ENCODE measurements at places on chromosomes 16 and 17.

DNA sequence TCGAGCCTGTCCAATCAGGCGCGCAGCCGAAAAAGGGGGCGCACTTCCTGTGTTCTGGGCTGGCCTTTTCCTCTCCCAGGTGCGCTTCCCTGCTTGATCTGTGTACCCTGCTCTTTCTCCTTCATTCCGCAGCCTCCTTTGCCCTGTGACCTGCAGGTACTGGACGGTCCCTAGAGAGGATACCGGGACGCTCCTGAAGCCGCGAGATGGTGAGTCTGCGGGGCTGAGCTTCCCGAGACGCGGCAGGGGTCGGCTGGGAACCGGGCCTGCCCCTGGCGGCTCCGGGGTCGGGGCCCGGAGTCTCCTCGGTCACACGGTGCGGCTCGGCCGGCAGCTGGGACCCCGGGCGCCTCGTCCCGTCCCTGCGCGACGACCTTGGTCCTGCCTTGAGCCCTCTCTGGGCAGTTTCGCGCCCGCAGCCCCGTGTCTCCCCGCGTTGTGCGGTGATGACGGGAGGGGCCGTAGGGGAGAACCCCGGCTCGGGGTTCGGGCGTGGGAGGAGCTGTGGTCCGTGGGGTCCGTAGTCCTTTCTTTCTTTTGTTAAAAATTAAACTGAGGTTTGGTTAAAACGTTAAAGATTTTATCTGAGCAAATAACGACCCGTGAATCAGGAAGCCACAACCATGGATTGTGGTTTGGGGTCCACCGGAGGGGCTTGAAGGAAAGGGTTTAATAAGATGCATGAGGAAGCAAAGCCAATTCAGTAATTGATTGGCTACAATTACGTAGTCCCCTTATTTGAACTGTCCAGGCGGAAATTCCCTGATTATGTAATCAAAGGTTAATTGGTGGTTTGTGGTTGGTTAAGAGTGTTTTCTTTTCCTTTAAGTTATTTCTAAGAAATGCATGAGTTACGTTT lies 172.8 kb upstream of the ZNF267 start:
- DNase-seq, result no peak

- DNase-seq, result no peak
These were observed 30.7 kb downstream of the ELAC2 start for GRCh38 chr17:12987120-12987519.

- DNase-seq, result no peak
These were observed 999 bp downstream of the CMC2 start for GRCh38 chr16:81005610-81006161.

DNA sequence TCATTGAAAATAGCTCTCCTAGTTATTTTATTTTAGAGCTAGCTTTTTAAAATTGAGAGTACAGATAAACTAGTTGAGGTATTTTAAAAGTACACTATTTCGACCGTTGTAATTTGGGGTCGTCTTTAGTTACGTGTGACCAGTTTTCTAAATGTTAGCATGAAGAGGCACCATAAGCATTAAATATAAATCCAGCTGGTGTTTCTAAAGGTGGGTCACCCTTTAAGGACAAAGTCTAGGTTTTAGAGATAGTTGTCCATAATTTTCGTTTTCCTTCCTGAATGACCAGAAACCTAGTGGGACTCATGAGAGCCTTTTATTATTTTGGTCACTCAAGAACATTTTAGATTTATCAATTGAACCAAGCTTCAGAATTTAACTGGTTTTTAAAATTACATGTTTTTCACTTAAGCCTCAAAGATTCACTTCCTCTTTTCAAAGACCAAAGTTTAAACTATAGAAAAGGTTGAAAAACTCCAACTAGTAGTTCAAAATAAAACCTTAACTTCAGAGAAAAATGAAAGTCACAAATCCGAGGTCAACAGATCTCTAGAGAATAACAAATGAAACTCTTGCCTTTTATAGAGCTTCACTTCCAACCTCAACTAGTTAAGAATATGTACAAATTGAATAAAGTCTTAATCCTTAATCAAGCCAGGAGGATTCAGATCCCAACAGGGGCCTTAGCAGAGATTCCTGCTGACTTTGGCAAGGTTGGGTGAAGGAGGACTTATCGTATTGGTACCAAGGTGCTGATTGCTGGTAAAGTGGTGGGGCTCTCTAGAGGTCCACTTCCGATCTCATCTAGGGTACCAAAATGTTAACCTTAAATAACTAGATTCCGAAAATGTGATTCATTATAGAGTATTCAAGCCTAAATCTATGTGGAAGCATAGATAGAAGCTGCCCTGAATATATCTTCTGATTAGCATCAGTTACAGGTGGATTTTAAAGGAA lies 32.5 kb downstream of the PHKB start:
- no peak for DNase-seq

GRCh38 chr16:11076259-11077018 lies 132.1 kb downstream of the CLEC16A start:
- DNase-seq, result no peak

DNA sequence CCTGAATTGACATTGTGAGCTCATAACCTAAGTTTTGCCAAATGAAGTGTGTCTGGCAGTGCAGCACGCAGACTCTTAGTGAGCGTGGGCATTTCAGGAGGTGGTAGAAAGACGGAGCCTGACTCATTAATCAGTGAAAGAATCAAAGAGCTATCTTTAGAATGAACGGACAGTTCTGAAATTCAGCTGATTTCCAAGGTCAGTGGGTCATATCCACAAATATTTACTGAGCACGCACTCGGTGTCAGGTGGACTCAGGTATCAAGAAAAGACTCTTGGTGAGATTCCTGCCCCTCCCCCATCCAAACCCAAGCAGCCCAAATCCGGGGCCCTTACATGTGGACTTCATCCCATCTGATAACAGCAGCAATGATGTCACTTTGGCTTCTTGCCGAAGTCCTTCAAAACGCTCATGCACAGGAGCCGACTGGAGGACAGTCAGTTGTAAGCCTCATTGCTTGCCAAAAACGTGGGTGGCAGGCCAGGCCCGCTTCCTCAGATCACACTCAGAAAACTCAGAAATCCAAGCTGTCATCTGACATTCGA lies 185.8 kb downstream of the HS3ST3A1 start:
- no peak for DNase-seq

DNA sequence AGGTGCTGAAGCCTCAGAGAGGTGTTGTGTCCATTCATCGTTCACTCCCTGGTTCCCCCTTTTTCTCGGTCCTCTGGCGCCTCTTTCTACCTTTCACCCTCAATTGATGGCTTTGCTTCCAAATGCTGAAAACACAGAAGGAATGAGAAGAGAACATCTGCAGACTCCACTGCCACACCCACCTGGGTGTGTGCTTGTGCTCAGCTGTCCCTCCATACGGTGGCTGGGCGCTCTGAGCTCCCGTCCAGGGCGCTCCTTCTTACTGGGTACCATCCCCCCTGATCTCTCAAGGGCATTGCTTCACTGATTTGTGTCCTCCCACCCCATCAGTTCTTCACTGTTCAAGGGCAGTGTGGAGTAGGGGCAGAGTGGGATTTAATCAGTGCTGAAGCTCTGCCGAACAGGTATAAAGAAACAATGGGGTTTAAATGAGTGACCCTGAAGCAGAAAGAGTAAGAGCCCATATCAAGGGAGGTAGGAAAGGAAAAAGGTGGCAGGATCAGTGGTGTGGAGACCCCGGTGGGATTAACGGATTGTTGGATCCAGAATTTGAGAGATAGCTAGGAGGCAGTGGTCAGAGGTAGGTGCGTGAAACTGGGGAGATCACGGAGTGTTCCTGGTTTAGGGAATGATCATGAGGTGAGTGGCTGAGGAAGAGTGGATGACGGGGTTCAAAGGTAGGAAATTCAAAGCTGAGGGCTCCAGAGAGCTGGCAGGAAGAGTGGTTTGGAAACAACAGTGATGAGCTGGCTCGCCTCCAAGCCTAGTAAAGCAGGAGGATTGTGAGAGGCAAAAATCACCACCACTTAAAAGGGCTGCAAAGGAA lies 40.8 kb downstream of the MRTFB start:
- no peak for DNase-seq

GRCh38 chr17:45942284-45942683 lies 47.9 kb downstream of the MAPT start:
- no peak for DNase-seq

GRCh38 chr16:28139530-28139929 lies 72.2 kb downstream of the XPO6 start:
- no peak for DNase-seq

DNA sequence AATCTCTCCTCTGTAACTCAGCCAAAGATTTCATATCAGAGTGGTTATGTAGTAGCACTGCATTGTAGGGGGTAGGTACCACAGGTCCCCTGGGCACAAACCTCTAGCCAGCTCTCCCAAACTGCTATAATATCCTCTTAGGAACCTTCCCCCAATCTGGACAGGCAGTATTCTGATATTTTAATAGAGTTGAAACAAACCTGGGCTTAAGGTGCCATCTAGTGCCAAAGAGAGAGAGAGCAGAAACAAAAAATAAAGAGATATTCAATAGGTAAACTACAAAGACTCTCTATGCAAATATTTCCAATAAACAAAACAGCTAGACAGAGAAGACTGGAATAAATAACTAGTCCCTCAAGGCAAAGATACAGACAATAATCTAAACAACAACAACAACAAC lies 1070.0 kb downstream of the CDH11 start:
- no peak for DNase-seq

DNA sequence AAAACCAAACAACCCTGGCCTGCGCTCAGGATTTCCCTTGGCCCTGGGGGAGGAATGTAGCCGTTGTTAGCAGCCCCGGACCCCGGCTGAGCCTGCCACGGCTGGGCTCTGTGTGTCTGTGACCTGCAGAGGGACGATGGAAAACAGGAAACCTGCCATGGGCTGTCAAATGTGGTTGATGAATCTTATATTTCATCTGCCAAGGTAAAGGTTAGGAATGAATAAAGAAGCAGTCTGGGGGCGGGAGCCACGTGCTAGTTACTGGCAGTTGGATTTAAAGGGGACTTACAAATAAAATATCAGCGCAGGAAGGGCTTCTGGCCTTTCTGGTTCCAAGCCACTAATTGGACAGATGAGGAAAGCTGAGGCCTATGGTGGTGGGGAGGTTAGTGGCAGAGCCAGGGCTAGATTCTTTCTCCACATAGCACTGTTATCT lies at the start of gene KRT23:
KRT23 (minus strand) TSS at position 263 of the 436 bp plus-strand sequence. CDS start 1,043 bp downstream, outside the sequence.
- DNase-seq, result no peak

- DNase-seq, result no peak
These were observed 300.4 kb downstream of the ABCC12 start for GRCh38 chr16:47855431-47855830.

DNA sequence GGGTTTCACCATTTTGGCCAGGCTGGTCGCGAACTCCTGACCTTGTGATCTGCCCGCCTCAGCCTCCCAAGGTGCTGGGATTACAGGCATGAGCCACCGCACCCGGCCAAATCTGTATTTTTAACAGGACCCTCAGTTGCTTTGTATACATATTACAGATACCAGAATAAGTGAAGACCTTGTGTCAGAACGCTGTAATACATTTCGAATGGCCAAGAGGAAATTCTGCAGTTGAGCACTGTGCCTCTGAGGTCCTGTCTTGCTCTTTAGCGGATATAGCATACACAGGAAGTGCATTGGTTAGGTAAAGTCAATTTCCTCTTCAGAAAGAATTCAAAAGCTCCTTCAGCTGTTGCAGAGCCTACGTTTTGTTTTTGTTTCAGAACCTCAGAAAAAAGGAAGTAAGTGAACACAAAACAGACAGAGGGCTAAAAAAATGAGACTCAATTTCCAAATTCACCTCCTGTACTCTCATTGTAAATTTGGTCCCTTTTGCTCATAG lies 15.7 kb downstream of the CRLF3 start:
- no peak for DNase-seq

DNA sequence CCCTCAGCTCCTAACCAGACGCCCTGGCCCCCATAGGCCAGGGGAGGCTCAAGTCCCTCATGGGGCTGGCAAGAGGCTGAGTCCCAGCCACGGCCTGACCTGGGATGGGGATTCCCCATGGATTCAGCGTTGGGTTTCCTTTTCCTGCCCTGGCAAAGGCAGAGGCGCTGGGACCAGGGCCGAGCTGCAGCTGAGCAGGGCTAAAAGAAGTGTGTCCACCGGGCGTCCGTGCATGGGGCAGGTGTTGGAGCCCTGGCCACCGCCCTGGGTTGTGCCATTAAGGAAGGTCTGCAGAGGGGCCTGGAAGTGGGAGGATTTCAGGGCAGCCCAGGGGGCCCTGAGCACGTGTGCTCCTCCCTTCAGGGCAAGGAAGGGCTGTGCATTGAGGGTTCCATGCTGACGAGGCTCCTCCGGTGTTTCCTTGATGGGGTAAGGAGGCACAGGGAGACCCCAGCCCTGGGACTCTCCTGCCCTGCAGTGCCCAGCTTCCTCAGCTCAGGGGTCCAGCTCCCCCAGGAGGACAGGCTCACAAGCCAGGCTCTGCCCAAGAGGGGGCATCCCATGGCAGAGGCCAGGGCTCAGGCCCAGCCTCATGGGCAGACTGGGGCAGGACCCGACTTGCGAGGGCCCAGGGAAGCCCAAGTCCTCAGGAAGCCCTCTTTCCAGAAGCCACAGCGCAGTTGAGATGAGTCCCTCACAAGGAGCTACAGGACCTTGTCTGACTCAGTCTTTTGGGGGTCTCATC lies 10.1 kb downstream of the TBC1D26 start:
- no peak for DNase-seq

DNA sequence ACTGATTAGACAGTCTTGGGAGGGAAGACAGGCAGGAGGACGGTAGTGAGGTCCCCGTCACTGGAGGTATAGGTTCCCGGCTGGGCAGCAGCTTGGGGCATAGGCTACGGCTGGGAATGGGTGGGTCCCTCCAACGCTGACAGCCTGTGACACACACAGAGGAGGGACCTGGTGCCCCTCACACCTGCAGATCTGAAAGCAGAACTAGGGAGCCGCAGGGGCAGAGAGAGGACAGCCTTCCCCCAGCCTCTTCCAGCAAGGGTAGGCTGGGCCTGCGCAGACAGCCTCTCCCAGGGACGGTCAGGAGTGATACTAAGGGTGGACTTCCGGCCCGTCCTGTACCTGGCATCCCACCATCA lies 2.0 kb downstream of the P2RX1 start:
- no peak for DNase-seq

GRCh38 chr16:23052908-23053580 lies 96.2 kb downstream of the USP31 start:
- DNase-seq, result no peak

- no peak for DNase-seq
These were observed 10.7 kb upstream of the KRT28 start for GRCh38 chr17:40810494-40810893.

DNA sequence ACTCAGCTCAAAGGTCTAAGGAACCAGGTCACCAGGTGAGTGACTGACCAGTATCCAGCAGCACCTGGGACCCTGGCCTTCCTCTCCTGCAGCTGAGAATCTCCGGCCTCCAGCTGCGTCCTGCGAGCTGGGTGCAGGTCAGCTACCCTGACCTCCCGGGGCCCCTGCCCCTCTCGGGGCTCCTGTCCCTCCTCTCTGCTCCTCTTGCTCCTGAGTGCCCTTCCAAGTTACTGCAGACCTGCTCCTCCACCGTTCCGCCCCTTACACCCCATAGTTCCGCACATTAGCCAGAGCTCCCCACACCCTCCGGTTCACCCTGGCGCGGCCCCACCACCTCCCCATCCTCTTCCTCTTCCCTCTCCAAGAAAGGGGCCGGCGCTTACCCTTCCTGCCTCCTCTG lies 10.6 kb downstream of the FOXJ1 start:
- DNase-seq, result no peak

- DNase-seq, result no peak
These were observed 7.1 kb downstream of the COPZ2 start for GRCh38 chr17:48030531-48030930.

GRCh38 chr16:26606381-26607150 lies 460.2 kb upstream of the C16orf82 start:
- no peak for DNase-seq

- DNase-seq, result no peak
These were observed 10.8 kb upstream of the TLCD3B start for GRCh38 chr16:30041841-30042240.
